Thymus (tissue), 14 donors: ENCODE measurements at places on chromosomes 13 and 19.

- no peak for DNase-seq
These were observed 24.1 kb downstream of the RFX2 start for GRCh38 chr19:6086068-6086788.

DNA sequence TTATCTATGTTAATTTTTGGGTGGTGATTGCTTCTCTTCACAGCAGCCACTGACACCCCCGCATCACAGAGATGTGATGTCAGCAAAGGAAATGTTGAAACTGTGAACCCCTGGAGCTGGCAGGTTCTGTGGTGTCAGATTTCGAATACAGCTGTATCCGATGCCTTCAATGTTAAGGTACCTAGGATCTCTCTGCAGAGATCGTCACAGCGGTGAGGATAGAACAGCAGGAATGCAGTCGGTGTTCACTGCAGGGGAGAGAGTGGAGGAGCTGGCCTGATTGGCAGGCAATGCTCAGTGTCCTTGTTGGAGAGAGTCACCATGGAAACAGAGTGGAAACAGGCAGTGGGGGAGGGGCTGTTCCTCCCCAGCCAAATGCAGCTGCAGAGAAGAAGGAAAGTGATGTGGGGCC is 79.5 kb upstream of the ZNF835 start:
- DNase-seq, result no peak

GRCh38 chr19:19409631-19410030 is 4.2 kb downstream of the GATAD2A start:
- DNase-seq, result no peak

GRCh38 chr19:36060430-36060829 is 5.7 kb downstream of the WDR62 start:
- no peak for DNase-seq

- DNase-seq, result no peak
These were observed 502.8 kb downstream of the GPC6 start for GRCh38 chr13:93729383-93729782.

DNA sequence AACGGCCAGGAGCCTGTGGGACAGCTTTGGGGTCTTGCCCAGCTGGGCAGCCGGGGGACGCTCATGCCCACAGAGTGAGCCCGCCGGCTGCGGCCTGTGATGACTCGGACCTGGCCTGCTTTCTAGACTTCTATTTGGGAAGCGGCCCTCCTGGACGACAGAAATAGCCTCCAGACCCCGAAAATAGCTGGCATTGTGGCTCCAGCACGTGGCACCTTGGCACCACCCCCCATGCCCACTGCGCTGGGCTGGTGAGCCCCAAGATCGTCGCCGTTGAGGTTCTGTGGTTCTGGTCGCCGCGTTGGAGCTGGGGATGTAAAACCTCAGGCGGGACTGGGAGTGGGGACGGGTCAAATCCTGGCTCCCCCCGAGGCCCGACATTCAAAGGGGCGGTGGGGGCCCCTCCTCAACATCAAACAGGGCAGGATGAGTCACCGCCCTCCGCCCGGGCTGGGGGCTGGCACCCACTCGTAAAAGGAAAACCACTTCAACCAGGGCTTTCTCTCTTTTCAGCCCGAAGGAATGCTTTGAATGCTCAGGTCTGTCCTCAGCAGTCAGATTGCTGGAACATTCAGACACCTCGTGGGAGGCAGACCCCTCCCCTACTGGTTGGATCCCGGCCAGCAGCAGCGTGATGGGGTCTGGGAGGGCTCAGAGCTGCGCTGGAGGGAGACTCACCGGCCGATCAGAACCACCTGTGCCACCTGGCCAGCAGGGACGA is 42.1 kb downstream of the GADD45B start:
- no peak for DNase-seq

GRCh38 chr13:80900561-80900960 is 559.6 kb upstream of the SPRY2 start:
- DNase-seq, result no peak

- no peak for DNase-seq
These were observed 8.4 kb downstream of the PPP6R1 start for GRCh38 chr19:55250262-55251036.

DNA sequence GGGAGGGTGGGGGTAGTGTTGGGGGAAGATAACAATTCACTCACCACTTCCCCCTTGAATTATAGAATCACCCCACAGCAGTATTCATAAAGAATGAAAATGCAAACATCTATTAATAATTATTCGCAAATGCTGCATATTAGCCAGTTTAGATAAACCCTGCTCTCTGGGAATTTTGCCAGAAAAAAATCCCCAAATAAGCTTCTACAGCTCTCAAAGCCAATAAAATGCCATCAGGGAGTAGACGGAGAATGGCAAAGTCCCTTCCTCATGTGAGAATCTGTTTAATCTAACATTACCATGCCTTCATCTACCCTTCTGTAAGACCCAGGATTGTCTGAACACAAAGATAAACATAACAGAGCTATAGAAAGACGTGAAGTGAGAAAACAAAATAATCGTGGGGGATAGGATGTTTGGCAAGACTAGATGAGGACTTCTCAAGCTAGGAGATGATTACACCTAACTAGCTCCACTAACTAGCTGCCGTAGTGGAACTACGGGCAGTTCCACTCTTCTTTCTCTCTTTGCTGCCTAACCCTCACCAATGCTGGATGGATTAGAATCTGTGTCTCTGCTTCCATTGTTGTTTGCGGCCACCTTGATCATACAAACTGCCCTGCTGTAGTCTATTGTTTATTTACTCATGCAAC is 32.4 kb upstream of the CACNA1A start:
- no peak for DNase-seq

- DNase-seq, result no peak
These were observed 39.1 kb upstream of the SLC15A1 start for GRCh38 chr13:98791611-98792010.

DNA sequence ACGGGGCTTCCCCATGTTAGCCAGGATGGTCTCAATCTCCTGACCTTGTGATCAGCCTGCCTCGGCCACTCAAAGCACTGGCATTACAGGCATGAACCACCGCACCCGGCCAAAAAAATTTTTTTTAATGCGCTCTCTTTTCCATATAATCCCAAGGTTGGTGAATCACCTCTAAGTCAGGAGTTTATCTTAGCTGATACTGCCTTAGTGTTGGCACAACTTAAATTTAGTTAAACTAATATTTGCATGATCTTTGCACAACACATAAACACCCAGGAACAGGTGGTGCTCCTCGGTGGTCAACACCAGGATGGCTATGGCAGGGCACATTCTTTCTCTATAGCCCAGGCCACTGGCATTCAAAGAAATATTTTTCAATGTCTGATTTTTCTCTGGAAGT is 24.1 kb upstream of the PSG7 start:
- no peak for DNase-seq

- no peak for DNase-seq
These were observed 36.2 kb downstream of the PCDH9 start for GRCh38 chr13:67193979-67194378.

GRCh38 chr19:827710-828321 is at the start of gene AZU1:
Gene AZU1, plus strand, starts transcription at chr19:827837. Its CDS starts 10 bp downstream, at chr19:827847.
- DNase-seq, result no peak

DNA sequence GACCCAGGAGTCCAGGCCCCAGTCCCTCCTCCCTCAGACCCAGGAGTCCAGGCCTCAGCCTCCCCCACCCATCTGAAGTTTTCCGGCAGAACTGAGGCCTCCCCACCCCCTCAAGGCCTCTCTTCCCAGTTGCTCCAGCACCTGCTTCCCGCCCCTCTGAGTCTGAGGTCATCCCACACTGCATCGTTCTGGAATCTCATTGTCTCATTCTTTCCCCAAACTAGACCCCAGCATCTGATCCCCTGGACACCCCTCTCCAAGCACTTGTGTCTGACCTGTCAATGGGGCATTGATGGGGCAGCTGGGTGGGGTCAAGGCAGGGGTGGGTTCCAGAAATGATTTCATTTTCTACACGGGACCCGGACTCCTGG is 793 bp upstream of the SBK2 start:
- no peak for DNase-seq

DNA sequence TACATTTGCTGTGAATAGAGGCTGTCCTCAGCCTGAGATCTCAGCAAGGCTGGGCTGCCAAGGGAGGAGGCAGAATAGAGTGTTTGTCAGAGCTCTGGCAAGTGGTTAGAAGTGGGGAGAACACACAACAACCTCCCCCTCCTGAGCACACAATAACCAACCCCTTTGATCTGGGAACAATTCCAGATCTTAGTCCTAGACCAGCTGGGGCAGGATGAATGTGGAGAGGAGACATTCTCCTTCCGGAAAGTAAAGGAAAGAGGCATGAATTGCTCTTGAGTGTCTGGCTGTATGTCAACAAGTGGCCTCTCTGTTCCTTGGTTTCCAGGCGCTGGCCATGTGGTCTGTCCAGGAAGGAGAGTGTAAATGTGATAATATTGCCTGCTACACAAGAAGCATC is 114.9 kb upstream of the TMTC4 start:
- DNase-seq, result no peak

DNA sequence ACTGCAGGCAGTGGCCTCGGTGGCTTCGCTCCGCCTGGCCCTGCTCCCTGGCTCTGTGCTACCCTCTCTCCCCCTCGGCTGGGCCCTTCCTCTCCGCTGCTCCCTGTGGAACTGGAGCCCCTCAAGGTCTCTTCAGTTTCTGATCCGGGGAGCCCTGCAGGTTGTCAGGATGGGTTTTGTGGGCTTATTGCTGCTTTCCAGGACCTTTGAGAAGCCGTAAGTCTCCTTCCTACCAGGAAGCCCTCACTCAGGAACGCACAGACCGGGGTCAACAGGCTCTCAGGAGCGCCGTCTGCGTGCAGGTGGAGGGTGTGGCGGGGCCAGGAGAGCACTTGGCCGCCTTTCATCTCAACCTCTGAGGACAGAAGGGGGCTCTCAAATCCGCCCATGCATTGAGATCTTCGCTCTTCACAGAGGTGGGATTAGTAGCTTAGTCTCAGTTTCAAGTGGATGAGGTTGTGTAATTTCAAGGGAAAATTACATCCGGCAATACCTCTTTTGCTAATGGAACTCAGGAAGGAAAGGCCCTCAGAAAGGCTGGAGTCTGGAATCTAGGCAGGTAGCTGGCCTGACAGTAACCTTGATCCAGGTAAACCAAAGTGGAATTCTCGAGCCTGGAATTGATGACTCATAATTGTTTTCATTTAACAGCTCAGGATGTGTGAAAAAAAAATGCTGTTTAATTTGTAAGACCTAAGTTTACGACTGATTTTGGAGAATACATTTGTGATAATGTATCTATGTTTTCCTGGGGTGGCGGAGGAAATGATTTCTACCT is 102.0 kb downstream of the ATP11A start:
- no peak for DNase-seq

DNA sequence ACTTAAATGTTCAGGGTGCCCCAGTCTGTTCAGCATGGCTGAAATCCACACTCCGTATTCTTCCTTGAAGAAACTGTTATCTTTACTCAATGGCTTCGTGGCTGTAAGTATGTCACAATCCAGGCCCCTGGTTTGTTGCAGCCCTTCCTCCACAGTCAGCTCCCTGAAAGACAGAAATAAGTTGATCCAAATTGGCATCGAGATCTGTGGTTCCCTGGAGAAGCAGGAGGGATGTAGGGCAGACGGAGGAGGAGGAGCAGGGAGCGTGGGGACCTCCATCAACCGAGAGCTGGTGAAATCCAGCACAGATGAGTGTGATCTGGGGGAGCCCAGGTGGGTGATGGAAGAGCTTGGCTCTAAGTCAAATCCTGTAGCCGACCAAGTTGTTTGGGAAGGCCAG is 304 bp downstream of the TSPAN16 start:
- no peak for DNase-seq

DNA sequence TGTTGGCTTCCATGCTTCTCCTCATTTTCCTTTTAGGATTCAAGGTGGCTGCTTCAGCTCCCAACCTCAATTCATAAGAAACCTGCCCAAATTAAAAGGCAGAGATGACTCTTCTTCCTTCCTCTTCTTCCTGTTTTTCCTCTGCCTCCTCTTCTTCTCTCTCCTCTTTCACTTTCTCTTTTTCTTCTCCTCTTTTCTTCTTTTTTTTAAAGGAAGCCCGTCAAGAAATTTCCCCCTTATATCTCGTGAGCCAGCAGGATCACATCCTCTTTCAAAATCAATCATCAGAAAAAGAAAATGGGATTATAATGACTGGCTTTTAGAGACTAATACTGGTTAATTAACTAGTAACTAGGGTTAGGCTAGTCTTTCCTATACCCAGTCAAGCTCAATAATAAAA is 220.3 kb downstream of the NBEA start:
- DNase-seq, result no peak

DNA sequence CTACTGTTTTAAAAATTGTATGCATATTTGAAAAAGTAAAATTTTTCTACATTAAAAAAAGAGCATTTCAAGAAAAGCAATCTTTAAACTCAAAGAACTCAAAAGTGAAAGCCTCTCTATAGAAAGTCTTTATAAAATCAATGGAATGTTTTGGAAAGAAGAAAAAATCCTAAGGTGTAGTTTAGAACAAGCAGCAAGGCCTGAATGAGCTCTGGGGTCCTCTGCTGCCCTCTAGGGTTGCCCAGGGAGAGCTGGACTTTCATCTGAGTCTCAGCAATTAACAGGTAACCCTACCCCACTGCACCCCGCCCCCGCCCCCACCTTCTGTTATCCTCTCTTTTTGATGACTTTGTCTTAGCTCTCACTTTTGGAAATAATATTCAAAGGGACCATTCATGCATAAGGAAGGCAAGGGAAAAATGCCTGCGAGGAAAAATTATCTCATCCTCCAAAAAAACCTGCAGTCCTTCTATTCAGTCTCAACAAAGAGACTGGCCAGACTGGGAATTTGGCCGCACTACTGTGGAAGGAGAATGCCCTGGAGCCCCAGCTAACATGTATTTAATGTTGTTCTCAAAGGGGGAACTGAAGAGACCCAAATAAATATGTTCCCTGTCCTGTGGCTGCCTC is 24.1 kb downstream of the SLC25A30 start:
- DNase-seq, result peak; percentile 50

- DNase-seq, result no peak
These were observed 190.4 kb upstream of the SOX1 start for GRCh38 chr13:111876506-111876905.

GRCh38 chr13:111410232-111411021 is 90.0 kb downstream of the TEX29 start:
- no peak for DNase-seq

DNA sequence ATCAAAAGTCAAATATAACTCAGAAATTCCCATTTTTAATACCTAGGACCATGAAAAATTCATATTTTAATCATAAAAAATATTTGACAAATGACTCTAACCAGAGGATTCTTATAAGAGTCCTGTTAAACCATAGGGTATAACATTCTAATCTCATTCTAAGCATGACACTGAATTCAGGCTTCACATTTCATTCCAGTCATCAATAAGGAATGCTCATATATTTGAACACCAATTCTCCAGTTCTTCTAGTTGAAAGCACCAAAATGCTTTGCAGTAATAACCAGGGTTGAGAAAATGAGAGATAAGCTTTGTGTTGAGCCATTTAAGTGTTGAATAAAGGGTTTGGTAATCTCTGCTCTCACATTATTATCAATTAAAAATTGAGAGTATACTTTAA is 147.5 kb downstream of the VWA8 start:
- DNase-seq, result no peak

GRCh38 chr13:39556866-39557265 is 46.1 kb downstream of the LHFPL6 start:
- no peak for DNase-seq

DNA sequence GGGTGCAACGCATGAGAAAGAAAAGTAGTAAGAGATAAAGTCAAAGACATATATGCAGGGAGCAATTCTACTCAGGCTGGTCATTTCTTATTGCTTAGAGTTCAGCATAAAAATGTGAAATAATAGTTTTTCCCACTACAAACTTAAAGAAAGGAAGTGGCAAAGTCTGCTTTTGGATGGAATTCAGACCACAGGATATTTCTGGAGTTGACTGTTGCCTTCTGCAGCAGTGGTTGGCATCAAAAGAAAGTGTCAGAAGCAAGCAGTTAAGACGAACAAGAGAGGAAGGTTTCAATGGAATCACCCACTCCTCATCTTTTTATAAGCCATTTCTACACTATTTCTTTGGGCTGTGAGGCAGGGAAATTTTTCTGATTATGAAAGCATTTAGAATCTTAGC is 36.2 kb upstream of the TRPC4 start:
- no peak for DNase-seq
